ENCODE measurements at places on chromosomes 2 and 18.

GRCh38 chr2:176535467-176536113, 266.3 kb downstream of the MTX2 start:
- no peak for DNase-seq

GRCh38 chr18:46680784-46681695, 24.0 kb upstream of the LOXHD1 start:
- no peak for DNase-seq

DNA sequence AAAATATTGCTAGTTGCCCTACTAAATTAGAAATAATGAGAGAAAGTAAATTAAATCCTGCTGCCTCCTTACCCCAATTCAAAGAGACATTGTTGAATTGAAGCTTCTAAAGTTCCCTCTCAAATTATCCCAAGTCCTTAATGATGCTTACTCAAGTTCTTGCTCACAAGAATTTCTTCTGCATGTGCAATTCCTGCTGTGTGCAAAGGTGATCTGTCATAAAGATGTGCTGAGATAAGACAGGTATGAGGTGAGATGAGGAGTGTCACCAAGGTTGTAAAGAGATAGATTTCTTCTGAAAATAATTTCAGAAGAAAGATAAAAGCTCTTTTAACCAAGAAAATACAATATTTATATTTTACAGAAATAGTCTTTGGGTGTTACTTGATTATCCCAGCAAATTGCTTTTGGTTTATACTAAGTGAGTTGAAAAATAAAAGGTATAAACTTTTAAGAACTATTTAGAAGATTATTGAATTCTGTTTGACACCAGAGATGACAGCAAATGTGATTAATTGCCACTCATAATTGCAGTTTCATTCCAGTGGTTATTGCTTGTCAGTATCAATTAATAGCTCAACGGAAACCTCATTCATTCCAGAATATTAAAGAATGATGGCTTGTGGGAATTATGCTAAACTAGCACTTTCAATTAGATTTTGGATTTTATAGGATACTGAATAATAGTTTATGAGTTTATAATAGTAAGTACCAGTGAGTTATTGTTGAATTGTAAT, 674.3 kb downstream of the STK39 start:
- no peak for DNase-seq

DNA sequence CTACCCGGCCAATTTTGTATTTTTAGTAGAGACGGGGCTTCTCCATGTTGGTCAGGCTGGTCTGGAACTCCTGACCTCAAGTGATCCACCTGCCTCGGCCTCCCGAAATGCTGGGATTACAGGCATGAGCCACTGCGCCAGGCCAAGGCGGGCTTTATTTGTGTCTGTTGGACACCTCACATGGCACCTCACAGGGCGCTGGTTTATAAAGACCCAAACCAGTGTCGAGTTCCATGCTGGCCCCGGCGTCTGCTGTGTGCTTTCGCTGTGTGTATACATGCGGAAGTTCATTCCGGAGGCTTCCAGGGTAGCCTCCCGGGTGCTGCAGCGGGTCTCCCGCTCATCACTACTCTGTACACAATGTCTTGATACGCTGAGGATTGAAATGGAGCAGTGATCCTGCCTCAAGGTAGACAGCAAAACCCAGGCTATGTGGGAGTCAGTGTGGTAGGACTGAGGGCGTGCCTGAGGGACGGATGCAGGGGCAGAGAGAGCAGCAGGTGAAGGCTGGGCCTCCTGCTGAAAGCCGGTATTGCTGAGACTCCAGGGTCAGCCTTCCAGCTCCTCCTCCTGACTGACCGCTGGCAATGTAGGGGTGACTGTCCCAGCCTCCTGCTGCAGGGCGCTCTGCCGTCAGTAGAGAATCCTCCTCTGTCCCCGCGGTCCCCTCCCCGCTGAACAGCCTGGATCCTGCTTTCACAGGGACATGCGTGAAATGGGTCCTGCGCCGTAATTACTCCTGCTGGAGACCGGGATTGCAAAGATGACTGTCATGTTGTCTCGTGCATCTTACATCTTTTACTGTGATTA, 22.7 kb downstream of the LDLRAD4 start:
- DNase-seq: no peak

GRCh38 chr2:47043142-47043890, 111.8 kb downstream of the STPG4 start:
- DNase-seq: peak; percentile 97

DNA sequence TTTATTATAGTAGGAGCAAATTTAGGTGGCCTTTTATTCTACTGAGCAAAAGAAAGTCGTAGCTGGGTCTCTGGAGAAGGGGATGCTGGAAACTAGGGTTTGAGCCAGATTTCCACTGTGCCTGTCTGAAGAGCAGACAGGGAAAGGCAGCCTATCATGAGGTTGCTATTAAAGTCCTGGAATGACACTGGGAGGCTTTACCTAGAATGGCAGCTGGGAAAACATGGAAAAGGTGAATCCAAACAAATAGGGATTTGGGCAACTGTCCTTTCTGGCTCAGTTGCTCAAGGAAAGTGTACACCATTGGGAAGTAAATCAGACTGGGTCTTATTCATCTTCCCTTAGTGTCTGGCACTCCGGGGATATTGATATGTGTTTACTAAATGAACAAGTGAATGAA, 154.6 kb downstream of the MTX2 start:
- DNase-seq: no peak

GRCh38 chr18:40531051-40531450, 1424.0 kb upstream of the PIK3C3 start:
- DNase-seq: no peak
